ENCODE measurements at places on chromosomes 1 and 21.

GRCh38 chr1:65817891-65818290 lies 25.2 kb downstream of the PDE4B start:
- no peak for DNase-seq

GRCh38 chr21:17829472-17829871 lies 10.3 kb upstream of the C21orf91 start:
- DNase-seq: peak; percentile 7

DNA sequence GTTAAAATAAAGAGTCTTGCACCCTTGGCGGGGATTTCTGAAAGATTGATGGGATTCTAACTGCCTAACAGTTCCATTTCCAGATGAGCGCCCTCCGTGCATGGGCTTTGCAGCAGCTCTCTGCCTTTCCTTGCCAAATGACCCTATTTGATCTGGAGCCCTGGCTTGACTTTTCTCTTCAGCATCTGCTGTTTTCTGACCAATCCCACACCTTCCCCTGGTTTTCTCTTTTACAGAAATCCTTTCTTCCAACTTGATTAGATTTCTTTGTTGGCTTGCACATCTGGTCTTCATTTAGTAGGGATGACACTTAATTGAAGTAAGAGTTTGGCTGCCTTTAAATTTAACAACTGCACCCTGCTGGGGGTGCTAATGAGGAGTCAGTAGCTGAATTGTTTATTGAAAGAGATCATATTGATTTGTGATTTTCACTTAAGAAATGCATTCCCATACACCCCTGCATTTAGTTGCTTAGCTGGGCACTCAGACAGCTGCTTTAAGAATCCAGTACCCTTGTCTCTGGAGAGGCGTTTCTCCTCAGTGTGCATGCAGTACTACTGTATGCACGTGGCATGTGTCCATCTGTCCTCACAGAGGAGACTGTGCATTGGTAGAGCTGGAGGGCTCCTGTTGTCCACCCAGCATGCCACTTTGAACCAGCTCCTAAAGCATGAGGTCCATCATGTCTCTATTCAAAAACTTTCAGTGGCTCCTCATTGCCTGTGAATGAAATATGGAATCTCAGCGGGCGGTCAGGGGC lies 99.7 kb downstream of the NOS1AP start:
- no peak for DNase-seq

DNA sequence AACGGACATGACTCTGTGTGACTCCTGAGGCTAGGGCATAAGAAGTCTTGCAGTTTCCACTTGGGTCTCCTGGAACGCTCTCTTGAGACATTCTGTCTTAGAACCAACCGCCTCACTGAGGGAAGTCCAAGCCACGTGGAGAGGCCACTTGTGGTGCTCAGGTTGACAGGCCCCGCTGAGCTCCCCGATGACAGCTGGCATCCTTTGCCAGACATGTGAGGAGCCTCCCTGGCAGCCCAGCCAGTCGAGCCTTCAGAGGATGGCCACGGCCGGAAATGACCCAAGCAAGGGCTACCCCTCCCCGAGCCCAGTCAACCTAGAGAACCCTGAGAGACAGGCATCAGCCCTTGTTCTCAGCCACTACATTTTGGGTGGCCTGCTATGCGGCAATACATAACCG lies 20.7 kb downstream of the PLEKHA6 start:
- DNase-seq: no peak

GRCh38 chr1:46413596-46413985 lies 19.5 kb downstream of the FAAH start:
- peak; percentile 9 for DNase-seq

DNA sequence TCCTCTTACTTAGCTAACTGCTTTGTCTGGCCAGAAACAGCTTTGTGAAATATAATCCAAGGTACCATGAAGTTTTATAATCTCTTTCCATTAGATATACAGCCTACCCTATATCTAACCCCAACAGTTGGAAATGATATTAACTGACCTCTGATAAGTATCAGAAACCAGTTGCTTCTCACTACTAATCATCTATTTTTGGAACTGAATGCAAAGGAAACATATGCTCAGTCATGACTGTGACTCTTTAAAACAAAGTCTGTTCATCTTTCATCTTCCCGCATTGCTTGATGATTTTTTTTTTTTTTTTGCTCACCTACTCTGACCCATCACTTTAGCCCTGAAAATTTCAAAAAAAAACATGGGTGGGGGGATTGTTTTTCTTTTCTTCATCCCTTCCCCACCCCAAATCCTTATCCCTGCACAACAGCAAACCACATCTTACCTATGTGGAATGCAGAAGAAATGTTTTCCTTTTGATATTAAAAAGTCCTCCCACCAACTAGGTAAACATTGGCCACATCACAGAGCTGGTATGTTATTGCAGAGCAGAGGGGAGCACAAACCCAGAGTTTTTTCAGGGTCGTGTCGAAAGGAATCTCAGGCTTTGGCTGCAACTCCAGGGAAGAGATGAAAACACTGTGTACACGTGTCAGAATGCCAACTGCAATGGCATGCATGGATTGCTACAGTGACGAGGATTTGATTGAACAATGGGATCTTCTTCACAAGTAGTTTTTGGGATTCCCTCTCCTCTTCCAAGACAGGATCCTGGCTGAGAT lies 137.3 kb downstream of the SLC30A10 start:
- peak; percentile 47 for DNase-seq
